ENCODE measurements at places on chromosomes 6 and 20.

DNA sequence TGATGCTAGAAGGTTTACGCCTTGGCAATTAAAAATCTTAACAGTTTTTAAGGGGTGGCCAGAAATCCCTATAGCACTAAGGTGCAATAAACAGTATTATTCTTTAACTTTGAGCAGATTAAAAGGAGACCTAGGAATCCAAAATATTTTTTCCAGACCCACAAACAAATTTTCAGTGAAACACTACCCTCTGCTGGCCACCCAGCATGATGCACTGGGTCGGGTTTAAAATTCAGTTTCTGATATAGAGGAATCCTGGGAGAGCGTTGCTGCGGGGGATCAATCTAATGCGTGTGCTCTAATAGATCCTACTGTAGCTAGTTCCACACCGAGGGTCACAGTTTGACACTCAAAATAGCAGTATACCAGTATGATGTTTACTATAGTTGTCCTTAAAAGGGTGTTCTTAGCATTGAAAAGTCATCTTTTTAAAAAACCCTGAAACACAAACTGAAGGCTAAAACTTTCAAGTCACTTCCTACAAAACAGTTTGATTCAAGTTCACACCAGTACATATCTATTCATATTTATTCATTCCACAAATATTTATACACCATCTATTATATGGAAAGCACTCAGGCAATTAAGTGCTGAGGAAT is 10.2 kb downstream of the UBE3D start:
- no peak for DNase-seq

GRCh38 chr6:13648850-13649249 is 33.7 kb downstream of the NOL7 start:
- DNase-seq = no peak

DNA sequence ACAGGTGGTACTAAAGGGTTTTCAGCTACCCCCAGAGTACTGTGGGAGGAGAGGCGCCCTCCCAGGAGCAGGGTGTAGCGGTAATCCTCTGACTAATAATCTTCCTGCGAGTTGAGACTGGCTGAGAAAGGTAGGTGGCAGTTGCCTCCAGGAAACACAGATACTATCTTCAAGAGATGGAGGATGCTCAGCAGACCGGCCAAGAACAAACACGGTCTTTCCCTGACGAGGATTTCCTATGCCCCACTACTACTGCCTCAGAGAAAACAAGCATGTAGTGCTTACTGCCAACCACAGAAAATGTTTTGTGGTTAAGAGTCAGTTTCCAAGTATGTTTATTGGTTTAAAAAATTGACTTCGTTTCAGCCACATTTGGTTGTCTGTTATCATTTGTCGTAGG is 26.8 kb downstream of the C6orf89 start:
- peak; percentile 71 for DNase-seq

DNA sequence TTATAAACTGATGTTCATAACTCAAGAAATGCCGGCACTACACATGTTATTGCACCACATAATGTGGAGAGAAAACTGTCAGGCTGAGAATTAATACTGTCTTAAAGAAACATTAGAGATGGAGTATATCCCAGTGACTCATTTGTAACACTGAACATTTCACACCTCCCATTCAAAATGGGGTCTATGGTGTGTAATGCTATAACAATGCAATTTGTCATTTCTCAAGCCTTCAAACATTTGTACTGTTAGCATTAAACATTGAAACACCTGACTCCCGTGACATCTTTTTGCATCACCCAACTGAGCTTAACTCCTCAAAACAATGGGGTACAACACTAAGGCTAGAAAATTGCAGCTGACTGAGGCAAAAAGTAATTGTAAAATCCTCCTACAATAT is 151.7 kb downstream of the DST start:
- DNase-seq = no peak

GRCh38 chr20:62370807-62371587 is 3.9 kb upstream of the LAMA5 start:
- DNase-seq = no peak

- DNase-seq = no peak
Measured at GRCh38 chr20:15706719-15707118, 866.5 kb downstream of the KIF16B start.

- no peak for DNase-seq
Measured at GRCh38 chr6:2441601-2442475, 196.4 kb upstream of the GMDS start.

- DNase-seq = no peak
Measured at GRCh38 chr20:32605167-32605656, 20.1 kb upstream of the NOL4L start.

GRCh38 chr20:51373713-51374455 is 168.6 kb downstream of the NFATC2 start:
- DNase-seq = no peak

DNA sequence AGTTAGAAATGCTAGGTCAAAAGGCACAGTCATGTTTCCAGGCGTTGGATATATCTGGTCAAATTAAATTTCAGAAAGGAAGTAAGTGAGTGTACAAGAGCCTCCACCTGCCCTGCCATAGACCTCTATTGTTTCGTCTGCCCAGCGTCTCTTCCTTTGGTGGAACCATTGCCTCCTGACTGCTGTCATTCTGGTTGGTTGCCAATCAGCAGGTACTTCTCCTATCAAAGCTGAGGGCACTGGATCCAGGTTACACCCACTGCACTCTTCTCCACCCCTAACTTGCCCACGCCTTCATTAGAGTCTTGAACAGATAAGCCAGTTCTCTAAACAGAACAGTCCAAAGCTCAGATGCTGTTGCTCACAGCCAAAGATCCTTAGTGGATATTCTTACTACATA is 2.6 kb upstream of the WFDC5 start:
- no peak for DNase-seq

DNA sequence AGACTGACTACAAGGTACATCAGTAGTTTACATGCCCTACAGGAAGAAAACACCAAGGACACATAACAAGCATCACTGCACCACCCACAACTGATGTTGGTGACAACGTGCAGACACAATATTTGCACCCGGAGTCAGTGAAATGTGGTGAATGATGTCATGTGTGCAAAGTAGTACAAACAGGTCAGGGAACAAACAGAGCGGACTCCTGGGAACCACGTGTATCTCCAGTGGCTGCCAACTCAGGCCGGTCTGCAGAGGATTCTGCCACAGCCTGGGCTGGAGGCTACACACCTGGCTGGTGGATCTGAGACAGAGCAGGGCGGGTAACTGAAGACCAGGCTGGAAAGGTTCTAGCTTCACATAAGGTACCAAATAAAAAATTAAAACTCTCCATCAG is 28.2 kb upstream of the RPS6KA2 start:
- DNase-seq = no peak

GRCh38 chr20:19757487-19758132 is 448 bp upstream of the RIN2 start:
- DNase-seq = peak; percentile 67

DNA sequence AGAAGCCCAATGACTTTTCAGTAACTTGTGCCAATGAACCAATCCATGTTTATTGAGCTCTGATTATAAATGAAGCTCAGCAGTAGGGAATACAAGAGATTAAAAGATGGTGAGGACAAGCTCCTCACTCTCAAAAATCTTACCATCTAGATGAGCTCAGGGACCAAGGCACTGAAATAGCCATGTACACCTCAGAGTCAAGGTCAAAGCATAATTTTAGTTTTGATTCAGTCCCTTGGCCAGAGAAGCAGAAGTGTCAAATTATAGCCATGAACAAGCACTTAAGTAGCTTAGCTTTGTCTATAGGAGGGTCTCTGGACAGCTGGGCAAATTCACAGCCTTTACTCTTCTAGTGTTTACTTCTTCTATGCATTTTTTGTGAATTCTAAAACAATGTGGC is 131.0 kb upstream of the DTNBP1 start:
- DNase-seq = no peak

GRCh38 chr6:21801446-21802174 is 208.1 kb downstream of the SOX4 start:
- no peak for DNase-seq

- DNase-seq = no peak
Measured at GRCh38 chr20:51968151-51968550, 165.8 kb upstream of the SALL4 start.

DNA sequence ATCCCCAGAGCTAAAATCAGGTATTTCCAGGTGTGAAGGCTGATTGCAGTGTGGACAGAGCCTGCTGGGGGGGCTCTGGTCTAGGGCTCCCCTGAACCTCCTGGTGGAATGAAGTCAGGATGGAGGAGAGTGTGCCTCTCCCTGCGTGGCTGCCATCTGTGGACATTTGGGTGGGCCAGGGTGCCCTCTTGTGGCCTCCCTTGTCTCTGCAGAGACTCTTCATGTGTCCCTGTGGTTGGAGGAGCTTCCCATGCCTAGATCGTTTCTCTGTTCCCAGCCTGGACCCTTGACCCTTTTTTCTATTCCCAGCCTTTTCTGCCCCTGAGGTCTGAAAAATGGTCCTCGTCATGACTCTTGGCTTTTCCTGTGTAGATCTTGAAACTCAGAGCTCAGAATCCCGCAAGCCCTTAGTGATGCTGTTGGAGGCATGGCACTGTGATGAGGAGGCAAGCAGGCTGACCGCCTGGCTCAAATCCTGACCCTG is 9.9 kb upstream of the PSMF1 start:
- no peak for DNase-seq

DNA sequence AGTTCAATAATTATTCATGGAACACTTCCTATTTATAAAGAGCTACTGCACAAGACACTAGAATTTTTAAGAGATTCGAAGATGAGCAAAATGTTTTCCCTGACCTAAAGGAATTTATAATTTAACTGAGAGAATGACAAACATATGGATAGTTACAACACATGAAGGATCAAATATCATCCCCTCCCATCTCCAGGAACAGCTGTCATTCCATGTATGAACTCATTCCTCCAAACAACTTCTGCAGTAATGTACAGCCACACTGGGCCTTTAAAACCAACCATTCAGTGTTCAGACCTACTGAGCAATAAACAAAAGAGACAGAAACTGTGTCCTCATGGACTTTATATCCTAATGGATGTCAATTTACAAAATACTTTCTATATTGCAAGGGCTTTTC is 87.8 kb downstream of the KIF16B start:
- DNase-seq = no peak

- DNase-seq = no peak
Measured at GRCh38 chr20:542777-543368, 717 bp downstream of the CSNK2A1 start.

DNA sequence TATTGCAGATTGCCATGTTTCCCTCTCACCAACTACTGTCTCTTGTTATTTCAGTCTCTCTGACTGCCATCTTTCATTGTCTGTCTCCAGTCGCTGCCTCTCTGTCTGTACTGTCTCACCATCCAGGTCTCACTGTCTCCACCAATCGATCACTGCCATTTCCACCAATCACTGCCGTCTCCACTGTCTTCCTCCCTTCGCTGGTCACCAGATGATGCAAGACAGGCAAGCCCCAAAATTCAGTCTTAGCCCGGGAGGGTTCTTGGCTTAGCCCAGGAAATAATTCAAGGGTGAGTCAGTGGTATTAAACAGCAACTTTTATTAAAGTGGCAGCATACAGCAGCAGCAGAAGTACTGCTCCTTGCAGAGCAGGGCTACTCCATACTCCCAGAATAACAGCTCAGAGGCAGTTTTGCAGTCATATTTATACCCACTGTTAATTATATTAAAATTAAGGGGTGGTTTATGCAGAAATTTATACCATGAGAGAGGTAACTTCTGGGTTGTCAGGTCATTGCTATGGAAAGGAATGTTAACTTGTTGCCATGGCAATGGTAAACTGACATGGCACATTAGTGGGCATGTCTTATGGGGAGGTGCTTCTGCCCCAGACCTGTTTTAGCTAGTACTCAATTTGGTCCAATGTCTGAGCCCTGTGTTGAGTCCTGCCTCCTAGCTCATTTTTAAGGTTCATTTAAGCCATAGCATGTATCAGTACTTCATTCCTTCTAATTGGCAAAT is 23.0 kb upstream of the ECHDC1 start:
- peak; percentile 96 for DNase-seq

DNA sequence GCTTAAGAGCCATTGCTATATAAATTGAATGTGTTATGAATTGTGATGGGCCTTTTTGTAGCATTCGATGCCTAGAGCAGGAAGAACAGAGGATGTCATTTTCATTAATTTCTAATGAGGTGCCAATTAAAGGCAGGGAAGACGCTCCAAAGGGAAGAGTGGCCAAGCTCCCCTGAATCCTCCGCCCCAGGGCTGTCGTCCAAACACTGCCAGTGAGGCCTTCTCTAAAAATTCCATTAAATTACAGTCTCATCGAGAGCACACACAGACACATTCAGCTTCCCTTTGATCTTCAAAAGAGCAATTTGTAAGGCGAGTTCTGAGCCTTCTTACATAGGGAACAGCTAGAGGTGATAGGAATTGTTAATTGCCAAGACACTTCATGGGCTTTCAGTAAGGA is 300.0 kb downstream of the ZFAND3 start:
- no peak for DNase-seq

- DNase-seq = no peak
Measured at GRCh38 chr6:45595010-45595851, 217.5 kb upstream of the SUPT3H start.

DNA sequence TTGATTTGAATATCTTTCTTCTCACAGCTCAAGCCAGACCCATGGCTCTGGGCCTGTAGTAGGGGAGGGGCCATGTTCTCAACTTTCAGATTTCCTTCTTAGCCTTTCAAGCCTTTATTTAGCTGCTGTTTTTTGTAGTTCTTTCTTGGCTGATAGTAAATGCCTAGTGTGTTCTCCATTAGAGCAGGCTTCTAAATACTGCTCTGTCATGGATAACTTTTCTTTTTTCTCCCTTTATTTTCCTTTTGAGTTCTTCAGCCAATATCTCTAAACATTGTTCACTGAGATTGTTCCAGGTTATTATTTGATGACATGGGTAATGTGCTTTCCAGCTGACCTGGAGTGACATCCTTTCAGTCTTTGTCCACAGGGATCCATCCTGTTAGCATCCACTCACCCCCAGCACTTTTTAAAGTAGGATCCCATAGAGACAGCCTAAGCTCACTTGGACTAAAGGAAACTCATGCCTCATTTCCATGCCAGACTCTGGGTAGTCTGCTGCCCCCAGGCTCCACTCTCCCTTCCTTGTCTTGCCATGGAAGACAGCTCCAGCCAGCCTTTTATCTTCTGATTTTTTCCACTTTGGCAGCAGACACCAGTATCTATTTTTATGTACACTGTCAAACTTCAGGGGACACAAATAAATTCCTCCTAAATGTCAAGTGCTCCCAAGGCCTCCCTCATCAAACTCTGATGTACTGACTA is 645.6 kb downstream of the RNF144B start:
- no peak for DNase-seq

- DNase-seq = no peak
Measured at GRCh38 chr6:39649996-39650395, 75.2 kb downstream of the KIF6 start.

DNA sequence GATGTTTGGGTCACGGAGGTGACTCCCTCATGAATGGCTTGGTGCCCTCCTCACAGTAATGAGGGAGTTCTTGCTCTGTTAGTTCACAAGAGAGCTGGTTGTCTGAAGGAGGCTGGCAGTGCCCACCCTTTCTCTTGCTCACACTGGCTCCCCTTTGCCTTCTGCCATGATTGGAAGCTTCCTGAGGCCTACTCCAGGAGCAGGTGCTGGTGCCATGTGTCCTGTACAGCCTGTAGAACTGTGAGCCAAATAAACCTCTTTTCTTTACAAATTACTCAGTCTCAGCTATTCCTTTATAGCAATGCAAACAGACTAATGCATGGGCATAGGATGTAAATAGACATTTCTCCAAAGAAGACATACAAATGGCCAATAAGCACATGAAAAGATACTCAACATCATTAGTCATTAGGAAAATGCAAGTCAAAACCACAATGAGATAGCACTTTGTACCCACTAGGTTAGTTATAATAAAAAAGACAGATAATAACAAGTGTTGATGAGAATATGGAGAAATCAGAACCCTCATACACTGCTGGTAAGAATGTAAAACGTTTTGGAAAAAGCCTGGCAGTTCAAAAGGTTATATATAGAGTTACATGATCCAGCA is 17.7 kb downstream of the C20orf203 start:
- no peak for DNase-seq

- DNase-seq = no peak
Measured at GRCh38 chr6:139369068-139369467, 5.4 kb downstream of the CITED2 start.
